ENCODE measurements at places on chromosomes 7 and 10.

- no peaks in the 10 kb centered on the region for H3K27me3 ChIP-seq
- no peak overlapping the region for H3K4me3 ChIP-seq
- H3K36me3 ChIP-seq, result no peaks in the 10 kb centered on the region
Observed at GRCh38 chr10:71460615-71461014, 63.9 kb downstream of the CDH23 start.

GRCh38 chr10:25142116-25142864 lies 32.5 kb upstream of the GPR158 start:
- H3K4me3 ChIP-seq, result no peak overlapping the region
- no peaks in the 10 kb centered on the region for H3K27me3 ChIP-seq
- no peak overlapping the region for H3K27ac ChIP-seq
- DNase-seq, result no peak

GRCh38 chr7:102146122-102146521 lies 140.5 kb upstream of the SH2B2 start:
- no peaks in the 10 kb centered on the region for H3K36me3 ChIP-seq
- no peak overlapping the region for H3K27ac ChIP-seq
- DNase-seq, result no peak
- no peak overlapping the region for H3K4me3 ChIP-seq

GRCh38 chr7:147509035-147509501 lies 1081.5 kb upstream of the C7orf33 start:
- H3K4me1 ChIP-seq, result no peaks in the 10 kb centered on the region
- no peaks in the 10 kb centered on the region for H3K27me3 ChIP-seq
- no peak overlapping the region for H3K4me3 ChIP-seq
- no peak overlapping the region for H3K27ac ChIP-seq
- H3K36me3 ChIP-seq, result no peaks in the 10 kb centered on the region
- DNase-seq, result no peak

DNA sequence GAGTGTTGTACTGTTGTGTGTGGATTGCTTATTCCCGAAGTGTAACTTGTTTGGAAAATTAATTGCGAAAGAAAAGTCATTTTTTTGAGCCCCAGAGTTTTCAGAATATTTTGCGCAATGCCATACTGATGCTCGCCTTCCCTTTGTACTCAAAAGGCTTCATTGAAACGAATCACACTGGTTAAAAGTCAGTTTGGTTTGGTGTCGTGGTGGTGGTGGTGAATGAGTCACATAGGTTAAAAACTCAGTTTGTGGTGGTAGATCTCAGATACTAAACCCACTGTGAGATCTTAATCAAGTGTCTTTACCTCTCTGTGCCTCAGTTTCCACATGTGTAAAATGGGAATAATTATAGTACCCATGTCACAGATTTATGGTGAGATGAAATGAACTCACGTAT lies 61.1 kb upstream of the IL6 start:
- H3K4me3 ChIP-seq, result no peak overlapping the region
- H3K36me3 ChIP-seq, result no peaks in the 10 kb centered on the region
- H3K27me3 ChIP-seq, result no peaks in the 10 kb centered on the region
- no peak overlapping the region for H3K27ac ChIP-seq

- H3K36me3 ChIP-seq, result no peaks in the 10 kb centered on the region
- H3K27me3 ChIP-seq, result no peaks in the 10 kb centered on the region
- no peak overlapping the region for H3K4me3 ChIP-seq
- no peak for DNase-seq
Observed at GRCh38 chr7:70498232-70498992, 633.5 kb upstream of the GALNT17 start.

DNA sequence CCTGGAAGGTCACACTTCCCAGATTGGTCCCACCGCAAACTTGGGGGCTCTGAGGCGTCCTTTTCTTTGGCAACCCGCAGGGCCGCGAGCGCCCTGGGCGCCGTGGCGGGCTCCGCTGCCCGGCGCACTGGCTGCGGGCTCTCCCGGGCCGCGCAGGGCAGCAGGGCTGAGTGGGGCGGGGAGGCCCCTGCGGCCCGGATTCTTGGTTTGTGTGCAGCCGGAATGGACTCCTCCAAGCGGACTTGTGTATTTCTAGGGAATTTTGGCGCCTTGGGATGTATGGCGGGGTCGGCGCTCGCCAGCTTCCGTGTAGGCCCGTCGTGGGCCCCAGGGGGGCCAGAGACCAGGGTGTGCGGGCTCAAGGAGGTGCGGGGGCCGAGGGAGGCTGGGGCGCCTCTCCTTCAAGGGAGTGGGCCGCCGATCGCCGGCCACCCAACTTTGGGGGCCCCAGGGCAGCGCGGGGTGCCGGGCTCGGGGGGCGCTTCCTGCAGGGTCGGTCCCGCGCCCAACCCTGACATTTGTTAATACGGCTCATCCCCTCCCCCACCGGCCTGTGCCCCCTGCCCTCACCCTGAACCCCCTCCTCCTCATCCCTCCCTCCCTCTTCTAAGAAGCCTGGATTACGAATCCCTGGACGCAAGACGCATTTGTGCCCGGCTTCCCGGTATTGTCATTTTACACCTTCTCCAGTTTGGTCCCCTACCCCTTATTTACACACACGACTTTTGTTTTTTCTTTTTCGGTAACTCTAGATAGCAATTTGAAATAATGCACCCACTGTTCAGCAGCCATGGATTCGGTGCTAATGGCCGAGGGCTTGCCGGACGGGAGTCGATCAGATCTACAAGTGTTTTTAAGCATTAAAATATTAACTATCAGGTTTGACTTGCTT lies 2.5 kb downstream of the TCF7L2 start:
- no peak for DNase-seq
- no peaks in the 10 kb centered on the region for H3K27me3 ChIP-seq
- peaks cover 2% of the 10 kb centered on the region for H3K4me1 ChIP-seq
- H3K27ac ChIP-seq, result no peak overlapping the region
- H3K4me3 ChIP-seq, result peak overlapping the region; percentile 76

DNA sequence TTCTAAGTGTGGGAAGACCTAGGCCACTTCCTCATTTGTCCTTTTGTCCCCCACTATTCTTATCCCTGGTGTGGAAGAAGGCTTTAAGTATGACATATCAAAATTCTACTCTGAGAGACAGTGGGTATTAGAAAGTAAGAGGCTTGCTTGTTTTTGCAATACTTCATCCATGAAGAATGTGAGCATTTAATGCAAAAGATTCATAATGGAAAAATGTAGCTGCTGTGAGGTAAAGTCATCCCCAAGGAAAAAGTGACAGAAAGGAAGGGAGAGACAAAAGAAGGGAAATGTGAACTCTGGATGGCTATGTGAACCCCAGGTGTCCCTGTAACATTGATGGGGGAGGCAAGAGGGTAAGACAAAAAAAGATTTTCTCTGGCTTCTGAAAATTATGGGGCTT lies 607.5 kb downstream of the SORCS1 start:
- DNase-seq, result no peak
- H3K4me1 ChIP-seq, result no peaks in the 10 kb centered on the region
- no peaks in the 10 kb centered on the region for H3K27me3 ChIP-seq

- no peaks in the 10 kb centered on the region for H3K4me1 ChIP-seq
- no peak overlapping the region for H3K4me3 ChIP-seq
- no peaks in the 10 kb centered on the region for H3K36me3 ChIP-seq
- H3K27ac ChIP-seq, result no peak overlapping the region
- no peak for DNase-seq
- H3K27me3 ChIP-seq, result no peaks in the 10 kb centered on the region
Observed at GRCh38 chr7:26013551-26014083, 138.4 kb upstream of the NFE2L3 start.

- peaks cover 4% of the 10 kb centered on the region for H3K4me1 ChIP-seq
- no peaks in the 10 kb centered on the region for H3K36me3 ChIP-seq
- DNase-seq, result no peak
Observed at GRCh38 chr7:117808910-117809705, 64.1 kb downstream of the CTTNBP2 start.

GRCh38 chr10:104622598-104623209 lies 18.4 kb upstream of the SORCS3 start:
- H3K4me1 ChIP-seq, result no peaks in the 10 kb centered on the region
- H3K4me3 ChIP-seq, result no peak overlapping the region
- H3K27me3 ChIP-seq, result no peaks in the 10 kb centered on the region
- no peak for DNase-seq

- DNase-seq, result peak; percentile 66
- peaks cover 2% of the 10 kb centered on the region for H3K4me1 ChIP-seq
- H3K27me3 ChIP-seq, result no peaks in the 10 kb centered on the region
- H3K36me3 ChIP-seq, result no peaks in the 10 kb centered on the region
Observed at GRCh38 chr7:15015545-15016314, 113.2 kb upstream of the DGKB start.

DNA sequence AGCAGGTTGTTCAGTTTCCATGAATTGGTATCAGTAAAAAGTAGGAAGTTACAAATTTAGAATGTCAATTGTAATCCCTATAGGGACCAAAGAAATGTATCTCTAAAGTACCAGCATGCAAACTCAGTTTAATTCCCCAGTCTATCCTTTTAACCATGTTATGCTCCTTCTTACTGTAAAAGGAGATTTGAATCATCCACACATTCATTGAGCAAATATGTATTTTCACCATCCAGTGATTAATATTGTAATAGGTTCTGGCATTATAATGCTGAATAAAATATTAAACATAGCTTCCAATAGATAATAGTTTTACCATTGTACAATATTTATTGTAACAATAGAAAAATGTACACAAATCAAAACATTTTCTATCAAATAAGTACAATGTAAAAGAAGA lies 228.2 kb upstream of the SEMA3A start:
- DNase-seq, result no peak
- no peaks in the 10 kb centered on the region for H3K4me1 ChIP-seq
- no peaks in the 10 kb centered on the region for H3K36me3 ChIP-seq
- no peaks in the 10 kb centered on the region for H3K27me3 ChIP-seq
- no peak overlapping the region for H3K27ac ChIP-seq

- no peak for DNase-seq
- peaks cover 25% of the 10 kb centered on the region for H3K4me1 ChIP-seq
- no peaks in the 10 kb centered on the region for H3K27me3 ChIP-seq
- H3K4me3 ChIP-seq, result no peak overlapping the region
Observed at GRCh38 chr7:150945853-150946420, 32.2 kb downstream of the KCNH2 start.

DNA sequence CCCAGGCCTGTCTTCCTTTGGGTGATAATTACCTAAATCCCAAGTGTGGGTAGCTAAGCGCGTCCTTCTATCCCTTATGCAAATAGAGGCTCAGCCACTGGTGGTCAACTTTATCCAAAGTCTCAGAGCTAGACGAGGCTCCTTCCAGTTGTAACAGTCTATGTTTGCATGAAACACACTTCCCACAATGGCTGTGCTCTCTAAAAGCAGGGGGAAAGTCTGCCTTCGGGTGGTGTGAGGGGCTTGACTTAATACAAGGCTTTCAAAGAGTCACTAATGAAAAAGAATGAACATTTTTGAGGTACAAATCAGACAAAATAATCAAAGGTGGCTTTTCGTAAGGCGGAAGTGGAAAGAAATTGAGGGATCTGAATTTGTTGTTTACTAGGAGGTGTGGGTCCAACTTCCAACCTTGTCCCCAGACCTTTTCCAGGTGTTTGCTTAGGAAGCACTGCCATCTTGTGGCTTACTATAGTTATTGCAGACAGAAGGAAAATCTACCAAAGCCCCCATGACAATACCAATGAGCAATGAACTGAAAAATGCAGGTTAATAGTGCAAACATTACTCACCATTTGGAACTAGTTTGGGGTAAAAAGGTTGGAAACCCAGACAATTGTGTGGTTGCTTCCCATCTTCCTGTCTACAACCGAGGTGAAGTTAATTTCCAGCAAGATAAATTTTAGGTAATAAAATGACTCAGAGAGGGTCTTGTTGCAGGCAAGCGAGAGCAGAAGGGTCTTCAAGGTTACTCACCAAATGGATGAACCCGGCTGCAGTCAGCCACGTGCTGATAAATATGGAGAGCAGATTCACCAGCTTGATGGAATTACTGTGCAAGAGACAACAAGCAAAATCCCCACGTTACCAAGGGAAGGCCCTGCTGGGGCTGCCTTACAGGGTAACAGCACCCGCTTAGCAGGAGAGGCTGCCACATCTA lies 525.7 kb downstream of the KCNMA1 start:
- H3K36me3 ChIP-seq, result no peaks in the 10 kb centered on the region
- no peak overlapping the region for H3K27ac ChIP-seq
- H3K27me3 ChIP-seq, result no peaks in the 10 kb centered on the region
- H3K4me1 ChIP-seq, result peaks cover 9% of the 10 kb centered on the region
- DNase-seq, result no peak
- no peak overlapping the region for H3K4me3 ChIP-seq

DNA sequence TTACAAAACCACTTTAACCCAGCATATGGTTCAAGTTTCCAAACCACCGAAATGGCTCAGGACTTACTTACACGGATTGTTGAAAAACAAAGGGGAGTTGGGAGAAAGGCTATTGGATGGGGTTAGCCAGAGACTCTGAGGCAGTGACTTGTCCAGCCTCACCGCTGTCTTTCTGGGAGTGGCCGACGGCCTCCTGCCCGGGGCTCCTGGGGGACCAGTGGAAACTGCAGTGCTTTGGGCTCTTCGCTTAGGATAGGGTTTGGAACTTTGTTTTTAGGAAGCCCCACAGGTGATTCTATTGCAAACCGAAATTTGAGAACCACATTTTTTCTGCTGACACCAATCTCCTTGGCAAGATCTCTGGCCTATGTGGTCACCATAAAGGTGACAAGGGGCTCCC lies 38.1 kb upstream of the R3HCC1L start:
- no peaks in the 10 kb centered on the region for H3K27me3 ChIP-seq
- no peak for DNase-seq
- H3K36me3 ChIP-seq, result no peaks in the 10 kb centered on the region
- H3K4me3 ChIP-seq, result no peak overlapping the region

GRCh38 chr10:43262902-43263466 lies 3.9 kb downstream of the RASGEF1A start:
- H3K27ac ChIP-seq, result no peak overlapping the region
- H3K4me1 ChIP-seq, result no peaks in the 10 kb centered on the region
- no peaks in the 10 kb centered on the region for H3K36me3 ChIP-seq
- peaks cover 18% of the 10 kb centered on the region for H3K27me3 ChIP-seq
